Activated effector memory CD4-positive, alpha-beta T cell treated with anti-CD3 and anti-CD28 coated beads, Interleukin-2, amount 50 U/mL, for 16 hours (primary cell): ENCODE measurements at places on chromosomes 1 and 21.
A peak's percentile ranks its signal among the peaks of the same experiment; 100 is the strongest.

GRCh38 chr1:238186887-238187574 is 296.3 kb upstream of the ZP4 start:
- no peak for DNase-seq

GRCh38 chr1:93471284-93471683 is 23.4 kb downstream of the FNBP1L start:
- DNase-seq, result no peak

DNA sequence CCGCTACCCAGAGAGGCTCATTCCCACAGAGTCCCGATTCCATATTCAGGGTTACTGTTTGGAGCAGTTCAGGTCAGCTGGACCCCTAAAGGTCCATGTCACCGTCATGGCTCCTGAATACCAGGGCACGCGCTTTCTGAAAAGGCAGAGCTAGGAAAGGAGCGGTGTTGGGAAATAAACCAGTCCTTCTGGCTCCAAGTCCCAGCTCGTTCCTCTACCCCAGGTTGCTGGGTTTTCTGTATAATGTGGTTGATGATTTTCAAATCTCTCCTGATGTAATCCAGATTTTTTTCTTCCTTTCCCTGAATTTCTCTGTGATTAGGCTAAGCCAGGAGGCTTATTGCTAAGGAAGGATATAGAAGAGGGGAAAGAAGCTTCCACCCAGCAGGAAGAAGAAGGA is 14.0 kb upstream of the PKP1 start:
- peak; percentile 28 for DNase-seq

- DNase-seq, result no peak
Observed at GRCh38 chr1:226525750-226526149, 22.8 kb upstream of the STUM start.

- DNase-seq, result no peak
Observed at GRCh38 chr1:214449371-214449770, 102.0 kb downstream of the PTPN14 start.

GRCh38 chr1:39282537-39283216 is 78.2 kb downstream of the MACF1 start:
- no peak for DNase-seq

DNA sequence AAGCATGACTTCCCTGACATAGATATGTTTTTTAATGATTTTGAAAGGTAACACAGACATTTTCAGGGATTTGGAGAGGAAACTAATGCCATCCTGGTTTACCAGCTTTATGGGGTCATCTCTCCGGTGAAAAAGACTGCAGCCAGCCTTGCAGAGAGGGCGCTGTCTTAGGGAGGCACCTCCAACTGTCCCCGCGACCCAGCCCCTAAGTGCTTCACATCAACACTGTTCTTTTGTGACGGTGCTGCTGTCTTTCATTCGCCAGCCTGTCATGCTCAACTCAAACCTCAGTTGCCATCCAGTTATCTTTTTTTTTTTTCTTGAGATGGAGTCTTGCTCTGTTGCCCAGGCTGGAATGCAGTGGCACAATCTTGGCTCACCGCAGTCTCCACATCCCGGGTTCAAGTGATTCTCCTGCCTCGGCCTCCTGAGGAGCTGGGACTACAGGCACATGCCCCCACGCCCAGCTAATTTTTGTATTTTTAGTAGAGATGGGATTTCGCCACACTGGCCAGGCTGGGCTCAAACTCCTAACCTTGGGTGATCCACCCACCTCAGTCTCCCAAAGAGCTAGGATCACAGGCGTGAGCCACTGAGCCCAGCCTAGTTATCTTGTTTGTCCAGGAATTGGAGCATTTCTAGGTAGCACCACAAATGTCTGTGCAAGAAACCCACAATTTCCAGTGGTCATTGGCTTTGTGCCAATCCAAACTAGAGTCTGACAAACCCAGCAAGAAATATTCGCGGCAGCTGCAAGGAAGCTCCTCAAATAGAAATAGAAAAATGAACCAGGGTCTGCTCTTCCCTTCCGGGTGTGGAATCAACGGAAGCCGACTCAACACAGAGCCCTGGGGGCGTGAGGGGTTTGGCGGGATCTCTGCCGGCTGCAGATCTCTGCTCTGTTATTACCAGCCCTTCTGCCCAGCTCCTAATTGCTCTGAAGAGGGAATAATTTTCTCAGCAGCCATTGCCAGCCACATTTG is 24.2 kb downstream of the PDE9A start:
- DNase-seq, result no peak

- DNase-seq, result no peak
Observed at GRCh38 chr1:209241487-209241886, 342.0 kb upstream of the CAMK1G start.

GRCh38 chr1:3633344-3634058 is 8.7 kb downstream of the TPRG1L start:
- DNase-seq, result no peak
